ENCODE measurements at places on chromosomes 4 and X.
A peak's percentile ranks its signal among the peaks of the same experiment; 100 is the strongest.

DNA sequence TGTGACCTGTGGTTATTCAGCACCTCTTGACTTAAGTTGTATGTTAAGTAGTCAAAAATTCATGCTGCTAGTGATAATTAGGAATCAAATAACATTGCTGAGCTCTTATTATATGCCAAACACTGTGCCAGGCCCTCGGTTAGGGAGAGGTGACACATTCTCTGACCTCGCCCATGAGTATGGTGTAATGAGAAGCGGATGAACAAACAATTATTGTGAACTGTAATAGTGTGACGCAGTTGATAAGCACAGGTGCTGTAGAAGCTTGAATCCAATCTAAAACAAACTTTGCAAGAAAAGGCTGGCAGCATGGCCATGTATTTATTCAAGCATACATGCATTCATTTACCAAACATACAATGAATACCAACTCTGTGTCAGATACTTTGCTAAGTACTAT is 303.5 kb upstream of the HS3ST1 start:
- no peak for DNase-seq

DNA sequence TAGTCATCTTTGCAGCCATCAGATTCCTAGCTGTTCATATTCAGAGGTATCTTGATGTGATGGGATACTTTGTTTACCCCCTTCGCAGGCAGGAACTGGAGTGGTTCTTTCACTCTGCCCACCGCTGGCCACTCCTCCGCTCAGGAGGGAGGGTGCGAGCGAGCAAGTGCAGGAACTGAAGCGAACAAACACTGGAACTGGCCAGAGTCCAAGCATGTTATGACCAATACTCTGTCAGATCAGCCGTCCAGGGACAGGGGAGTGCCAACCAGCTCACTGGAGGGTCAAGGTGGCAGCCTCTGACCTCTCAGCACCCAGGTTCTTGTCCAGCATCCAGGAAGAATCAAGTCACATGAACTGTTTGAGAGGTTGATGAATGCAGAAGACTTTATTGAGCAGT is 18.0 kb upstream of the MANBA start:
- DNase-seq: no peak

- no peak for DNase-seq
These were observed 21.6 kb downstream of the JAKMIP1 start for GRCh38 chr4:6178757-6179156.

GRCh38 chr4:103075435-103075893 is 1.1 kb downstream of the SLC9B2 start:
- no peak for DNase-seq

- no peak for DNase-seq
These were observed 57.5 kb upstream of the SORCS2 start for GRCh38 chr4:7134737-7135388.

GRCh38 chrX:68146054-68146453 is 287.2 kb downstream of the OPHN1 start:
- DNase-seq: no peak

- DNase-seq: no peak
These were observed 4.1 kb upstream of the CD99L2 start for GRCh38 chrX:150902434-150903109.

DNA sequence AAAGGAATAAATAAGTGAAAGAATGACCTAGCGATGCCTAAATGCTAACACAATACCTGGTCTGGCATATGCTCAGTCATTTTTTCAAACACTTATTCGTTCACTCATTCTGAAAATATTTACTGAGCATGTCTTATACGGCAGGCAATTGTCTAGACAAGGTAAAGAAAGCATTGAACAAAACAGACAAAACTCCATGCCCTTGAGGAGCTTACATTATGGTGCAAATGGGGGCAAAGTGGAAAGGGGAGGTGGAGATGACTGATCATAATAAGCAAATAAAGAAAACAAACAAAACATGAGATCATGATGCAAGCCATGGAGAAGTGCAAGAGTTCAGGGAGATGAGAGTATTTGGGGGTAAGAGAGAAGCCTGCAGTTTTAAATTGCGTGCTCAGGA is 334.6 kb upstream of the PPARGC1A start:
- DNase-seq: no peak

DNA sequence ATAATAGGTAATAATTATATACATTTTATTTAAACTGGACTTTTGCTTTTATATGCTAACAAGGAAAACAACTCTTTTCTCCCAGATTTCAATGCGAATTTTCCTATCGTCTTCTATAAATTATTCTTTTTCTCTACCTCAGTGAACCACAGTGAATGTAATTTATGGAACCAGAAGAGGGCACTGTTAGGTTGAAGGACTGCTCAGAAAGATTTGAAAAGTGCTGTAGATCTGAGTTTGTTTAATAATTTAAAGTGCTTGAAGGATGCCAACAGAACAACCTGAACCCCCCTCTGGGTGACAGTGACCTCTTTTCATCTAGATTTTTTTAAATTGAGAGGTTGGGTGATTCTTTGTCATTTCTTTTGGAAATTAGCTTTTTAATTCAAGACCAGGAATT is 54.9 kb downstream of the PHOX2B start:
- DNase-seq: no peak

GRCh38 chr4:185721190-185722028 is 90.6 kb downstream of the SORBS2 start:
- DNase-seq: no peak

DNA sequence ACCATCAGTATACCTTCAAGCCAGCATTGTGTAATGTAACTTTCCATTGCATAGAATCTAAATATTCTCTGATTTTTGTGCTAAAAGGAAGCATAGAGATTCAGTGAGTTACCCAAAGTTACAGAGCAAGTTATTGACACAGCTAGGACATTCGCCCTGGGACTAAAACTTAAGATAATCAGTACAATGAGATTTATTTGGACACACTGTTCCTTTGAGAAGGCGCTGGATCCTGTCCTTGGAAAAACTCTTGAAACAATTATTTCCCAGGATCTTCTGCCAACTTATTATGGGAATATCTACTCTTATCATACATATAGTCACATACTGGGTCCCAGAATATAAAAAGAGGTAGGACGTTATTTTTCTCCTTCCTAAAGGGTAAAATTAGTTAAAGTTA is 392.0 kb downstream of the UBE2NL start:
- DNase-seq: no peak

DNA sequence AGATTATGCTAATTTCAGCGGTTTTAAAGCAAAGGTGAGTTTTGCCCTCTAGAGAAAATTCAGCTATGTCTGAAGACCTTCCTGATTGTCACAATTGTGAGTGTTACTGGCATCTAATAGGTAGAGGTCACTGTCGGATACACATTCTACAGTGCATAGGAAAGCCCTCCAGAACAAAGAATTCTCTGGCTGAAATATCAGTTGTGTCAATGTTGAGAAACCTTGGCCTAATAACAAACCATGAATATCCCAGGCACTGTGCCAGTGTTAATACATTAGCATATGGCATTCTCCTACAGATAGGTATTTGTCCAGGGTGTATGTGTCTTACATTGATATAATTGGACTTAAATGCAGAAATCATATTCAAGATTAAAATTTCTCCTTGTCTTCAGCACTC is 294.3 kb downstream of the FSTL5 start:
- no peak for DNase-seq

- no peak for DNase-seq
These were observed 43.8 kb upstream of the KCNIP4 start for GRCh38 chr4:21992330-21992729.

DNA sequence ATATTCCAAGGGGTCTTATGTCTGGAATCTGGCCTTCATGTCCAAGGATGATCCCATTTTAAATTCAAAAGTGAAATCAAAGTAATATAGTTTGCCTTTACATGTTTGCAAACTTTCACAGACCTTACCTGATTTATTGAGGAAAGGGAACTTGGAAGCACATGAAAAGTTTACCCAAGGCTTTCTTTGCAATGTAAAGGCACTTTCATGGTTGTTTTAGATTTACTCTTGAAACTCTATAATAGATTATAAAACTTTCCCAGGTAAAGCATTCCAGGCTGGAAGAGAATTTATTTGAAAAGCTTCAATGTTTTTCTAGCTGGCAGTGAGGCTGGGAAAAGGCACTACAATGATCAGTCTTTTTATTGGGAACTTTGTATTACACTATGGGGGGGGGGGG is 842.8 kb upstream of the DIAPH2 start:
- no peak for DNase-seq

DNA sequence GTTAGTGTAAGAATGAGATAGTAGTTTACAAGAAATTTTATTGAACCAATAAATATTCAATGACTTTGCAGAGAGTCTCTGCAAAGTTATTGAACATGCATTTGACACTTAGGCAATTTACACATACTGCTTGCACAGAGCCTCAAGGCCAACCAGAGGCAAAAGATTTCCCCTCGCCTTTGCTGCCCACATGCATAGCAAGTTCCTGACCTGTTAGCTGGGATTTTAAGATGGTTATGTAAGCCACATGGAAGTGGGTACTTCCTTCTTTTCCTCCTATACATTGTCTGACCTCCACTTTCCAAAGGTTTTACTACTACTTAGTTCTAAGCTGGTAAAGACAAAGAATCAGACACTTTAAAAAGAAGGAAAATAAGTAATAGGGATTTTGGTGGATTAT is 430.1 kb upstream of the FRG1 start:
- DNase-seq: no peak

DNA sequence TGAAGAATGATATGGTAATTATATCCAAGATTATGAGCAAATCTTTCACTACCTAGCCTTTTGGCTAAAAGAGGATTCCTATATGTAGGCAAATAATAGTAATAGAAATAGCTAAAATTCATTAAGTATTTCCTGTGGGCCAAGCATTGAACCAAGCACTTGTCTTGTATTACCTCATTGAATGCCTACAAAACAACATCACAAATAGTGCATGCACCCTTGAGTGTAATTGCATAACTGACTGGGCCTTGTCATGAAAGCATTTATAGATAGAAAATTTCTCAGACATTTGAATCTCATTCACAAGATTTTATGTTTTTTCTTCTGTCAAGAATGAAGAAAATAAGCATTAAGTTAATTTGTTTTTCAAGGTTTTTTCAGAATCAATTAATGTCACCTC is 3.9 kb upstream of the HPGDS start:
- DNase-seq: no peak

GRCh38 chr4:630656-631055 is 5.3 kb downstream of the PDE6B start:
- DNase-seq: no peak

GRCh38 chr4:5816101-5816500 is 76.8 kb downstream of the CRMP1 start:
- DNase-seq: no peak

- no peak for DNase-seq
These were observed 434.2 kb downstream of the PPARGC1A start for GRCh38 chr4:23455456-23456158.

DNA sequence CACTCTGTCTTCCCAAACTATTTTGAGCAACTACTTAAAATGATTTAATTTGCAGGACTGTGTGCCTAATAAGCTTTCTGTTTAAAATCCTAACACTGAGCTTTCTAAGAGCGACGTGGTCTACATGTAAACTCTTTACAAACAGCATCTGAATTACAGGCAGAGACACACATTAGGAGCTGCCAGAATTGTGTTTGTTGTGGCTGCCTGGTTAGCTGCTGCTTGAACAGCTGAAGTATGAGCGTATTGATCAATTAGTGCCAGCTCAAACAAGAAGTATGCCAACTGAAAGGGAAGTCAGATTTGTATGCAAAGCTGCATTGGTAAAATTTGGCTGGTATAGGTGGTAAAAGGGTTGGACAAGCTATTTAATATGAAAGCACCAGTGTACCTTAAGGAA is 384.4 kb downstream of the PCDH7 start:
- no peak for DNase-seq

GRCh38 chr4:66589183-66589582 is 918.9 kb upstream of the EPHA5 start:
- no peak for DNase-seq

- no peak for DNase-seq
These were observed 11.6 kb upstream of the NR3C2 start for GRCh38 chr4:148453833-148454232.

DNA sequence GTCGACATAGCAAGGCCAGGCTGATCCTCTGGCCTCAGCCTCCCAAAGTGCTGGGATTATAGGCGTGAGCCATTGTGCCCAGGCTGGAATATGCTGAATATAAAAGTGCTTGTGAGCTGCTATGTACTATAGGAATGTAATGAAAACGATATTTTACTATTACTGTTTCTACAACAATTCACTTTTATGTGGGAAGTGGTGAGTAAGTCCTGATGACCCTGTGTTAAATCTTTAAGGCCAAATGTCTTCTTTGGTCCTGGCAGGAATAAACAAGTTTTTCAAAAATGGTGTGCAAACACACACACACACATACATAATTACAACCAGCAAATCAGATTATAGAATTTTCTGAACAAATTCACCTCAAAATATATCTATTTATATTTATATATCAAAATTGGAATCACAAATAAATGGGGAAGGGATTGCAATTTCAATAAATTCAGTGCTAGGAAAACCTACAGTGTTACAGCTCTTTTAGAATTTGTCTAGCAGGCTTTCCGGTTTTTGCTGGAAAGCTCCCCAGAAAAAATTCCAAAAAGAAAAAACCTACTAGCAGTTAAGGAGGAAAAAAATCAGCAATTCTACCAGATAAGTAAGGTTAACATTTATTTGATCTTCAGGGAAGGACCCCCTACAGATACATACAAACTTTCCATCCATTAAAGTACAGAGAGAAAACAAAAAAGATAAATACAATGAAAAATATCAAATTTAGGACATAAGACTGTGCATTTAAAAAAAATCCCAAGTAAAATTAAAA is 17.9 kb downstream of the SMIM14 start:
- no peak for DNase-seq

- DNase-seq: no peak
These were observed 552.4 kb upstream of the MAGEB2 start for GRCh38 chrX:29662759-29663503.

DNA sequence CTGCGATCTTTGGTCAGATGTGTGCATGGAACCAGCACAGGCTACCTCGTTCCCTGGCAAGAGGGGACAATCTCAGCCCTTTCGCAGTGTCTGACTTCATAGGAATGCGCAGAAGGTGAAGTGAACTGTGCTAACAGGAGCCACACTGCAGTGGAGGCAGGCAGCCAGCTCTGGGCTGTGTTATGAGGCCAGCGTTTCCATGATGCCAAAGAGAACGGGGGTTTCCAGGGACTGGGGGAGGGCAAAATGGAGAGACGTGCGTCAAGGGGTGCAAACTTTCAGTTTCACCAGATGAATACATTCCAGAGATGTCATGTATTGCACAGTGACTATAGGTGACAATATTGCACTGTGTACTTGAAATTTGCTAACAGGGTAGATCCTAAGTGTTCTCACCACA is 30.4 kb downstream of the CLDN34 start:
- DNase-seq: peak; percentile 56

DNA sequence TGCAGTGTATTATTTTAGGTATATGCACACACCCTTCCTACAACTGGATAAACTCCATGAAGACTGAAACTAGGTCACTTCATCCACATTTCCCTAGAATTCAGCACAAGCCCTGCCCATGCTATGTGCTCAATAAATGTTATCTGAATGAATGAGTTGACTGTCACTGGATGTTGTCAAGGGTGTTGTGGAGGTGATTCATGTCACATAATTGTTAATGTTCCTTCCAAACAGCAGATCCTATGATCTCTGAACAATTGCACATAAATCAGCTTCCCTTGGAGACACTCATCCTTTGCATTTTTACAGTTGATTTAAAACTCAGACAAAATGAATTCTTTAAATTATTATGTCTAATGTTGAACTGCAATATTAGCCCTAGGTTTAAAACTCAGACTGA is 154.7 kb downstream of the TSPAN5 start:
- DNase-seq: no peak

GRCh38 chrX:102860235-102860634 is 76.8 kb upstream of the RAB40AL start:
- no peak for DNase-seq

Measured in activated CD4-positive, alpha-beta memory T cell treated with anti-CD3 and anti-CD28 coated beads, Interleukin-2, amount 10 ng/mL, durations not matched to agents 7 days and 5 days (primary cell).